ENCODE measurements at places on chromosomes 2 and 18.

GRCh38 chr2:38748391-38748790, 2.8 kb downstream of the SRSF7 start:
- DNase-seq, result no peak

DNA sequence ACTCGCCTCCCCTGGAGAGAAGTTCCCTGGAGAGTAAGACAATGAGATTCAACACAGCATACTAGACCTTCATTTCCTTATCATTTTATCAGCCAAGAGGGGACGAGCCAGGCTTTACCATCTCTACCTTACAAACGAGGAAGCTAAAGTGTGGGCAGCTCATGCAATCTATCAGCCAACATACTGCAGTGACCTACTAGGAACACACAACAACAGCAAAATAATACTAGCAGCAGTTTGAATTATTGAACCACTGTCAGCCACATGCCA, 60.0 kb upstream of the TEX51 start:
- DNase-seq, result no peak

DNA sequence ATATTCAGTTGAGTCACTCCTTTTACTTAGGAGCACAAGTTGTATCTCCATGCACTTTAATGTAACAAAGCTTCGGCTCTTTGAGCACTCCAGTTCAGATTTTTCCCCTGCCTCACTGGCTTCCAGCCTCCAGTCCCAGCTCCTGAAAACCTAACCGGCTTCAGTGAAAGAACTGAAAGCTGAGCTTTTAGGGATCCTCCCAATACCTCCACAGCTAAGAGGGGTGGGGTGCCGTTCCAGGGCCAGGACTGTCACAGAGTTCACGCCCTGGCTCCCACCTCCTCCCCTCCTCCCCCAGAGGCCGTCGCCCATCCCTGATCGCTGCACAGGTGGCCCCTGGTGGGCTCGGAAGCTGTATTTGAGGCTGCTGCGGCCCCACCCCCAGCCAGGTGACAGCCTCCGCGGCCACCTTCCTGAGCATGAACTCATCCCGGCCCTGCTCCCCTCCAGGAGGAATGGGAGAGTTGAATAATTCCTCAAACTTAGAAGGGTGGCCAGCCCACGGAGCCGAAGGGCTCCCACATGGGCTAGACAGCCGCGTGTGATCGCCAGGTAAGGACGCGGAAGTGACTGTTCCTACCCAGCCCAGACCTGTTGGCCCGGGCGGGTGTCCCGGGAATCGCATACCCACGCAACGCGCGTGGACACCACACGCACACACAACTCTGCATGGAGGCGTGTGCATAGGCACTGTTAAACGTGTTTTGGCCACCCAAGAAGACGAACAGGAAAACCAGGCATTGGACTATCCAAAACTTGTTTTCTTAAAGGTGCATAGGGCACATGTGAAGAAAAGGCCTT, 1.8 kb downstream of the MYO5B start:
- no peak for DNase-seq

DNA sequence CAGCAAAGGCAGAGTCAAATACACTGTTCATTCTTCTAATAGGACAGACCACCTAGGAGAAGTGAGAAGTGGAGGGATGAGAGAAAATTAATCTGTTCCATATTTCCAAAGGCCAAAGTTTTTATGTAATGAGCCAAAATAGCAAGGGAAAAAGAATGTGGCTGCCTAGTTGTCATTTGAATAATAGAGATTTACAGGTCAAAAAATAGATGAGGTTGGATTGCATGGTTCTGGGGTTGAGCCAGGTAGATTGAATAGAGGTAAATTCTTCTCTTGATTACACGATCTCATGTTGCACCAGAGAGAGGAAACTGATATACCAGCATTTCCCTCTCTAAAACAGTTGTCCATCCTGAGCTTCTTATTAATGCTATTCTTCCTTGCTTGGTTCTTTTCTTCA, 325.8 kb downstream of the CCDC178 start:
- no peak for DNase-seq

- no peak for DNase-seq
Measured at GRCh38 chr2:103028181-103028580, 266.4 kb downstream of the TMEM182 start.

- no peak for DNase-seq
Measured at GRCh38 chr2:156339110-156339847, 6.8 kb upstream of the NR4A2 start.

- no peak for DNase-seq
Measured at GRCh38 chr2:42693013-42693615, 70.8 kb downstream of the OXER1 start.

- DNase-seq, result no peak
Measured at GRCh38 chr2:30366199-30366691, 80.8 kb upstream of the LCLAT1 start.

DNA sequence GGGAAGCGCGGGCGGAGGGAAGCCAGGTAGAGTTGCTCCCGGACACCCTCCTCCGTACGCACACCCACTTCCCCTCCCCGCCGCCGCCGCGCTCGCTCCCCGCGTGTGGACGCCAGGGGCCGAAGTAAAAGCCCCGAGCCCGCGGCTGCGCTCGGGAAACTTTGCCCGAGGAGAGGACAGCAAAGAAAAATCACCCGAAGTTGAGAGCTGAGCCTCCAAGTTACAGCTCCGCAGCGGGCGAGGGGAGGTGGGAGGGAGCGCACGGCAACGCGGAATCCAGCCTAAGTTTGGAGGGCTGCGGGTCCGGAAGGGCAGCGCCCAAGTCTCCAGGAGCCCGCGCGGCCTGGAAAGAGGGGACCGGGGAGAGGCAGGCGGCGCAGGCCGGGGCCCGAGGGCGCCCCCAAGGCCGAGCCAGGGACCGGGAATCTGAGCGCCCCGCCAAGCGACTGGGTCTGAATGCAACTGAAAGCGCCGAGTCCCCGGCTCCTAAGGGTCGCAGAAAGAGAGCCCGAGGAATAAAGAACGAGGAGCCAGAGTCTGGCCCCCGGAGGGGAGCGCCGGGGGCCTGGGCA, 706 bp upstream of the BCL11A start:
- no peak for DNase-seq

GRCh38 chr2:170969030-170969429, 40.0 kb downstream of the GORASP2 start:
- DNase-seq, result no peak

DNA sequence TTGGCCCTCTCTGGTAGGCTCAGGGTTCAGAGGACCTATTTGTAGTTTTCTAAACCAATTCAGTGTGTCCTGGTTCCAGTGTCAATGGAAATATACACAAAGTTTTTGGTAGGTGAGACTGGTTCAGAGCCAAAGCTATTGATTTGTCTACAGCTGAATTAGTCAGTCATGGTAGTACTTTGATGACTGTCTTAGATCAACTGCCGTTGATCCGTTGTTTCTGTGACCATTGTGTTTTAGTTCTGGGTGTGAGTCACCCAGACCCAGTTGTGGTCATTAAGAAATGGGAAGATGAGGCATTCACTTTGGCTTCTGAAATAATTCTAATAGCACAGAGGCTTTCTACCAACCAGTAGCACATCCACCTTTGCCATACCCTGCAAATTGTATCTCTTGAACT, 16.0 kb upstream of the RPE start:
- DNase-seq, result no peak

DNA sequence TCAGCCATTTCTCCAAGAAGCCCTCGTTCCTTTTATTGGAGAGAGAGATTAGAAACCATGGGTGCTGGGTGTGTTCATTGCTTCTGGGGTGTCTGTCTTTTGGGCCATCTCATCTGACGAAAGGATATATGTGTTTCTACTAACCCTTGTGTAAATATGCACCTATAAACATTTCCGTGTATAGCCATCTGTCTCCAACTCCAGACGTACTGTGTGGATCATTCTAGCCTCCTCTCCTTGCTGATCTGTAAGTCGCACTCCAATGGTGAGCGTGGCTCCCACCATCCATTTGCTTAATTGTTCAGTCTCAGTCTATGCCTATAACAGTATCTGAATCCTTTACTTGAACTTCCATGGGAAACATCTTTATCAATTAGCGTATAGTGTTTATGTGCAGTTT, 1.8 kb downstream of the RBFA start:
- no peak for DNase-seq

DNA sequence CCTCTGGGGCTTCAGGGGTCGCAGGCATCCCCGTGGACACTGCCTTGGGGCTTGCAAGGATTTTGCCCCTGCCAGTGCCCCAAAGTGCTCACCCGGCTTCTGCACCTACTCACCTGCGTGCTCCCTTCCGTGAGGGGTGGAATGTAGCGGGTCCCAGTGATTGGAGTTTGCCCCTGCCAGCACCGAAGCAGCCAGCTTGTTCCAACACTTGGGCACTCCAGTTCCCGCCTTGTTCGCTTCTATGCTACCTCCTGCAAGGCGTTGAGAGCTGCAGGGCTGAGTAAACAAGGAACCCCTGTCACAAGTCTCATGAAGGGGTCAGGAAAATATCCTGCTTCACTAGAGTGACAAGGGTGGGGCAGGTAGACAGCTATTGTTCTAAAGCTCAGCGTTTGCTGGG, 631.5 kb downstream of the EPHA4 start:
- DNase-seq, result no peak

DNA sequence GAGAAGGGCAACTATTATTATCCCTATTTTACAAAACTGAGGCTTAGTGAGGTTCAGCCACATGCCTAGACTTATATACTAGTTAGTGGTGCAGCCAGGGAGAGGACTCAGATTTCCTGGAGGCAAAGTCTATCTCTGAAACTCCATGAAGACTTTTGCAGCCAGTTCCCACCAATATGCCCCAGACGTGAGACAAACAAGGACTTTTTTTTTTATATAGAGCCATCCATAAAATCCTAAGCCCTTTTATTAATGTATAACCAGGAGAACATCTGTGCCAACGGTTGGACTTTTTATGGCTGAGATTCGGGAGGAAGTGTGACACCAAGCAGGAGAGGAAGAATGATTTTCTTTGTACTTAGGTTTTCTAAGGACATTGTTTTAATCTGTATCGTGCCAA, 29.9 kb downstream of the LIPG start:
- DNase-seq, result no peak

DNA sequence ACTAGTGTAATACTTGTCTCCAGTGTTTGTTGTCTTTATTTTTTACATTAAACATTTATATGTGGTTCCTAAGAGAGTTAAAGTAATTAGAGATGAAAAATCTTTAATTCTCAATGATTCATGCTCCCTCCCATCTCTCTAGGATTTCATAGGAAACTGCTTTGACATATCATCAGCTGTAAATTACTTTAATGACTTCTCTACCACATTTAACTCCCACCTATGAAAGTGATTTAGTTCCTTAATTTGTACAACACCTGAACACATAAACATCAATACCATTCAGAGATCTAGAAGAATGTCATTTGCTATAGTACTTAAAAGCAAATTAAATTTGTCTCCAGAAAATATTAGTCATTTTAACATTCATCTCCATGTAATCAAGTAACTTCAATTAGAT, 524.2 kb upstream of the CHAC2 start:
- no peak for DNase-seq

GRCh38 chr2:99725820-99726219, 236.0 kb upstream of the REV1 start:
- no peak for DNase-seq

DNA sequence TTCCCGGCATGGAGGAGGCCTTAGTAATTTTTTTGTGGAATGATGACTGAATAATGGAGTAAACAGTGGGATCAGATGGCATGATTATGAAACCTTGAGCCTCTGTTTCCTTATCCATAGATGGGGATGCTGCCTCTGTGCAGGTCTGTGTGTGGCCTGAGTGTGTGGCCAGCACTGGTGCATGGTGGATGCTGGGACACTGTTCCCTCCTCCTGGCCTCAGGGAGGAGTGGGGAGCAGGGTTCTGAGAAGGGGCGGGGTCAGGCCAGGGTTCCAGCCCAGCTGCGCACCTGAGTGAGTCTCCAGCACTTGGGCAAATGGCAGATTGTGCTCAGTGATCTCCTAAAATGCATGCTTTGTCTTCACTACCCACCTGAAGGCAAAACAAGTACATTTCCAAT, 66.4 kb downstream of the DCDC2C start:
- no peak for DNase-seq

DNA sequence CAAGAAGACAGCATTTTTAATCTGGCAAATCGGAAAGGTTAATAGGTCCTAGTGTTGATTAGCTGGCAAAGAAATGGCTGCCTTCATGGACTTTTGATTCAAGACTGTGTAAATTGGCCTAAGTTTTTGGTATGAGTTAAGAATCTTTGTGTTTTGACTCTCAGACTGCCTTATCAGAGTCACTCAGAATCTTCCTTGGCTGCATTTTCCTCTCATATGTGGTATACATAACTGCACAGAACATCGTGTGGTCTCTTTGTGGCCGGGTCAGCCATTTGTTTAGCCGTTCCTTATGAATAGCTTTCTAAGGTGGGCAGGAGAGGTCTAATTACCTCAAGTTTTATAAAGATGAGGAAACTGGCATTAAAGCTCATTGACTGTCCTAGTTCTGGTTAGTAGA, 30.1 kb downstream of the CAB39 start:
- no peak for DNase-seq

- DNase-seq, result no peak
Measured at GRCh38 chr2:165743442-165743841, 50.6 kb downstream of the GALNT3 start.

GRCh38 chr2:224884188-224884587, 158.1 kb downstream of the DOCK10 start:
- DNase-seq, result no peak

DNA sequence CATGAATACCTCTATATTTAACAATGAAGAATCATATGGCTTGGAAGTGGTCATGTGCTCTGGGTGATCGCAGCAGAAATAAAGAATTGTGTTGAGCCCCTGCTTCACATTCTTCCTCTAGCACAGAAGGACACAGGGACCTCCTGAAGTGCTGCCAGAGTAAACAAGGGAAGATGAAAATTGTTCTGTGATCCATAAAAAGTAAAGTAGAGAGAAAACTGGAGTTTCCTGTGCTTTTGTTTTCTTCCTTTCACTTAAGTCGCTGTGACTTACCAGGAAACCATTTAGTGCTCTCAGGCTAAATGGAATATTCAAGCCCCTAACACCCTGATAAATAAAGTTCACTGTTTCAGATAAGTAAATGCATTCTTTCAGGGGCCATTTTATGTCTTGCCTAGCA, 1173.6 kb upstream of the CHAC2 start:
- no peak for DNase-seq
